ENCODE measurements at places on chromosomes 3 and 15. TPM values are rescaled to one million over a fixed set of nuclear protein-coding genes. Genes with fewer than 3 reads are reported as not detected.

TGM5 gene
- polyA plus RNA-seq: not detected

HTR3E gene
- polyA plus RNA-seq: not detected

FOXB1 gene
- polyA plus RNA-seq: not detected

NLGN1 gene
- polyA plus RNA-seq: 5.3 TPM

GNL3 gene
- polyA plus RNA-seq: 92.2 TPM

ROPN1 gene
- not detected for polyA plus RNA-seq

RPLP1 gene
- polyA plus RNA-seq: 994 TPM

TPRG1 gene
- polyA plus RNA-seq: 0.09 TPM

ATP8B4 gene
- 0.15 TPM for polyA plus RNA-seq

EOMES gene
- polyA plus RNA-seq: not detected

CD200 gene
- polyA plus RNA-seq: 11.6 TPM

GOLGA8T gene
- not detected for polyA plus RNA-seq

NMNAT3 gene
- 11.4 TPM for polyA plus RNA-seq

CHL1 gene
- not detected for polyA plus RNA-seq

RGMA gene
- 1.0 TPM for polyA plus RNA-seq

REC114 gene
- 2.3 TPM for polyA plus RNA-seq

ADAMTS17 gene
- polyA plus RNA-seq: 0.09 TPM

SHC4 gene
- polyA plus RNA-seq: 1.3 TPM

VWA5B2 gene
- polyA plus RNA-seq: 0.40 TPM
